ENCODE measurements at places on chromosomes 1 and 21.

- DNase-seq = no peak
Measured at GRCh38 chr1:13620825-13621224, 37.2 kb downstream of the PDPN start.

DNA sequence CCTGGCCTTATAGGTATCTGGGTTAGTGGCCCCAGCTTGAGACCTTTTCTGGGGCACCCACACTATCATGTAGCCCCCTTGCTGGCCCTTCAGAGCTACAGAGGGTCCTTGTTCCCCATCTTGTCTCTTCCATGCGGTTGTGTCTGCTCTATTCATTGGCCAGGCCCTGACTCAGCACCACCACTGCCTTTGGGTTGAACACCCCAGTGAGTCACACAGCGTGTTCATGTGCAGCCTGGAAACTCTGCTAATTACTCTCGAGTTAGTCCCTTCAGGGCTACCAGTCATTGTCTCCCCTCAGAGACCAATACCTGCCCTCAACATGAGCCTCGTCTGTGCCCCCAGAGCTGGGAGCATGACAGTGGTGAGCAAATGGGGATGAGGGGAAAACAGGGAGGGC is 28.2 kb upstream of the IKBKE start:
- no peak for DNase-seq

GRCh38 chr1:59266180-59266926 is 30.5 kb upstream of the FGGY start:
- DNase-seq = peak; percentile 4

DNA sequence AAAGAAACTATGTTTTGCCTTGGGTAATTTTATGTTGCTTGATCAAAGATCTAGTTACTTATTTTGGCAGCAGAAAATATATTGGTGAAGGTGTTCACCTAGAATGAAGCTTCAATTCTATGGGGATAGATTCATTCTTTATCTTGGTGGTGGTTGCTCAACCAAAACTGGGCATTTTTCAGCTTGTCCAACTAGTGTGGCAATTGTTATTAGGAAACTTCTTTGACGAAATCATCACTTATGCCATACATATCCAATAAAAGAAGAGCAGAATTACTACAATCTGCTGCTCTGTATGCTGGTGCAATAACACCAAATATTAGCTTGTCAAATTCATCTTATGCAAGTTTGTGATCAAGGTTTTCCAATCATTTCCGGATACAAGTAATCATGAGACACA is 26.8 kb upstream of the TMPRSS15 start:
- no peak for DNase-seq

GRCh38 chr1:184424945-184425344 is 38.1 kb downstream of the C1orf21 start:
- DNase-seq = no peak

GRCh38 chr1:232036181-232036933 is 409.8 kb downstream of the DISC1 start:
- no peak for DNase-seq

GRCh38 chr1:30375156-30375555 is 348.2 kb downstream of the MATN1 start:
- no peak for DNase-seq

DNA sequence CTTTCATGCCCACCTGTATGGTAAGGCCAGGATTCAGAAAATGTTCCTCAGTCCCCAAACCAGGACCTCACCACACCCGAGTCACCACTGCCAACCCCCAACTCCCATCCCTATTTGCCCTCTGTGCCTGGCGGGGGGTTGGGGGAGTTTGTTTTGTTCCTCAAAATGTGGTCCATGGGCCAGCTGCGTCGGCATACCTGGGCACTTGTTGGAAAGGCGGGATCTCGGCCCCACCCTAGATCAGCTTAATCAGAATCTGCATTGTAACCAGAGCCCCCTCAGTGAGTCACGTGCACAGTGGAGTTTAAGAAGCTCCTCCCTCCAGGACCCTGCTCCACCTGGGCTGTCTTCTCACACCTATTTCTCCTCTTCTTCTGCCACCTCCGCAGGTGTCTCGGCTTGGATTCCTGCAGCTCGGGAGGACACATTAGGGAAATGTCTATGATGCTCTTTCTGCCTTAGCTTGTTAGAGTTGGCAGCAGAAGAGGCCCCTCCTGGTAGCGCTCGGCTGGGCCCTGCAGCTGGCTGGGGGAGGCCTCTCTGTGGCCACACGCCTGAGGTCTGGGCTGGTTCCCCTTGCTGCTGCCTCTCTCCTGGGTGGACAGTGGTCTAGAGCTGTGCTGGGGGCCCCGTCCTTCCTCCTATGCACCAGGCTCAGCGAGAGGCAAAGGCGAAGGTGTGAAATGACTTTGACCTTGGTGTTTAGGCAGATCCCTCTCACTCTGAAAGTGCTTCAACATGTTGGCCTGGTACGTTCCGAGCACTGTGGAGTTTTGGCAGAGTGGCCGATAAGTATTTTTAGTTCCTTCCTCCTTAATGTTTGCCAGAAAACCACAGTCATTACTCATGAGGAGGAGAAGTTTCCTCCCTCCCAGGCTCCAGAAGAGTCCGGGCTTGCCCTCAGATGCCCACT is 41.8 kb upstream of the CAMTA1 start:
- no peak for DNase-seq

GRCh38 chr1:201505503-201505890 is 1.4 kb downstream of the CSRP1 start:
- no peak for DNase-seq

DNA sequence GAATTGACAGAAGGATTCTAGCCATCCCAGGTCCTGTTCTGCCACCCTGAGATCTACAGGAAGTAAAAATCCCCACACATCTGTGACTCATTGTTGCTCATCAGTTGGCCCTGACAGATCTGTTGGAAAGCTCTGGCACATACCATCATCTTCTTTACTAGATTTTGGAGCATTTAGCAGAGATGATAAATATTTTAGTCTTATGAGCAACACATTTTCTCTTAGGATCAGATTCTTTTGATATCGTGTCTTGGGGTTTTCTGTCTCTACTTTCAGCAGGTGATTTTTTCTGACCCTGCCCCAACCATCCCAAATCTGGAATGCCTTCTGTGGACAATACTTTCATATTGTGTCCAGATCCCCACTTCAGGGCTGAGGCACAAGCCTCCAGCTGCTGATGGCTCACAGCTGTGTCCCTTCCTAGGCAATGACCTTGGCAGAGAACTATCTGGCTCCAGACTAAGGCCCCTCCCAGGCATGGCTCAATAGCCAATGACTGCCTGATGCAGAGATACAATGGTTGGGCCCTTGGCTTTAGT is 102.8 kb downstream of the GDAP2 start:
- DNase-seq = no peak

GRCh38 chr1:225770561-225771248 is 6.9 kb upstream of the SRP9 start:
- no peak for DNase-seq

- DNase-seq = no peak
Measured at GRCh38 chr1:17577907-17578297, 38.4 kb downstream of the ARHGEF10L start.

DNA sequence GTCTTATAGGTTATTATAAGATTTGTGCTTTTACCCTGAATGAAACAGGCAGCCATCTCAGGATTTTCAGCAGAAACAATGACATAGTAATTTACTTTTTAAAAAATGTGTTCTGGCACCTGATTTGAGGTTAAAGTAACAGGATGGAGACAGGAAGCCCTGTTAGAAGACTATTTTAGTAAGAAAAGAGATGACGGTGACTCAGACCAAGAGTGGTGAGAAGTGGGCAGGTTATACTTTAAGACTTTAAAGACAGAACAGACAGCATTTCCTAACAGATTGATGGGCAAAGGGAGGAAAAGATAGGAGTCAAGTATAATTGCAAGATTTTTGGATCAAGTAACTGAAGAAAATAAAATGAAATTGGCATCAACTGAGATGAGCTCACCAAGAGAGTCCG is 436.8 kb upstream of the NR5A2 start:
- no peak for DNase-seq

GRCh38 chr21:28767523-28767922 is 225.2 kb downstream of the LTN1 start:
- DNase-seq = no peak

- no peak for DNase-seq
Measured at GRCh38 chr1:42206164-42206563, 41.6 kb upstream of the GUCA2A start.

DNA sequence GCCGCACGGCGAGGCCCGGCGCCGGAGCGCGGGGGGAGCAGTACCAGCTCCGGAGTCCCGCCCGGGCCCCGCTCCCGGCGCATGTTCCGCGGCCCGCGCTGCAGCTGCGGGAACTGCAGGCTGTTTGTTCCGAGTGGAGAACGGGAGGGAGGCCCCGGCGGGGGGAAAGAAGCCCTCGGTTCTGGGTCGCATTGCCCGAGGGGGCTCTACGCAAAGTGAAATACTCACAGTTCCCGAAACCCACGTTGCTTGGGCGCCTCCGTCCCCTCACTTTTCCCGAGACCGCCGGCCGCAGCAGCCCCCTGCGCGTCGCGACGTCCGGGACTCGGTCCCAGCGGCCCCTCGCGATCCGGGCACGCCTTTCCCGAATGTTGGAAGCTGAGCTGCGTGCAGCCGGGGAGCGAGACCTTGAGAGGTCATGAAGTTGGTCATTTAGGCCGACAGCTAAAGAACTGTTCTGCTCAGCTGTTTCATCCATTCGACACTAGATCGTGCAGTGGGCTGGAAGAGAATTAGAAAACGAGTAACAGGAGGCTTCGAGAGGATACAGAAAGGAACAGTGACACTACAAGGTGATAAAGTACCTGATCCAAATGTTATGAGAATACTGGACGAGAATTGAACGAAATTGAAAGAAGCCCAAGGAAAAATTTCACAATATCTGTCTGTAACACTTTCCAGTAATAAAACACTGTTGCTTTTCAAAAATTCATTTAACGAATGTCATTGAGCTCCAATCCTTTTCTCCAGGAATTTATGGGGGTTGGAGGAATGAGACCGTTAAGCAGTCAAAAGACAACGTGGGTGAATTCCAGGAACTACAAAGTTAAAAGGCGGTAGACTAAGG is 657 bp upstream of the LIN9 start:
- DNase-seq = no peak

DNA sequence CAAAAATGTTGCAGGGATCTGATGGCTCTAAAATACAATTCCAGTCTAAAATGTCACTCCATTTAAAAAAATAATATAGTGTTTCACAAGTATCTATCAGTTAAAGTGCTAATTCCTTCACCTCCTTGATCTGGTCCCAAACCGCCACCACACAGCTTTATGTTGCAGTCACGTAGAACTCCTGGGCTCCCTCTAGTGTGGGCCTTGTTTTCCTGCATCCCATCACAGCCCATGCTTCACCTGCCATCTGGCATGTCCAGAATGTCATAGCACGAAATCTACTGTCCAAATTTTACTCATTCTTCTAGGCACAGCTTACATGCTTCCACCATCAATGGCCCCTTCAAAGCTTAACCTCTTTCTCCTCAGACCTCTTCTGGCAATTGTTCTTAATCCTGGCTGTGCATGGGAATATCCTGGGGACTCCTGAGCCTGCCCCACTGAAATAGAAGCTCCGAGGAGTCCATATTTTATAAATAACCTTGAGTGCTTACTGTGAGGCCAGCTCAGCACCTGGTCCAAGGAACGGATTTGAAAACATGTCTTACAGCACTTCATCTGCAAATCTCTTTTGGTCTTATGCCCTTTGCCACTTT is 15.5 kb downstream of the FYB2 start:
- DNase-seq = no peak

GRCh38 chr1:61198554-61198953 is 116.2 kb downstream of the NFIA start:
- DNase-seq = no peak

DNA sequence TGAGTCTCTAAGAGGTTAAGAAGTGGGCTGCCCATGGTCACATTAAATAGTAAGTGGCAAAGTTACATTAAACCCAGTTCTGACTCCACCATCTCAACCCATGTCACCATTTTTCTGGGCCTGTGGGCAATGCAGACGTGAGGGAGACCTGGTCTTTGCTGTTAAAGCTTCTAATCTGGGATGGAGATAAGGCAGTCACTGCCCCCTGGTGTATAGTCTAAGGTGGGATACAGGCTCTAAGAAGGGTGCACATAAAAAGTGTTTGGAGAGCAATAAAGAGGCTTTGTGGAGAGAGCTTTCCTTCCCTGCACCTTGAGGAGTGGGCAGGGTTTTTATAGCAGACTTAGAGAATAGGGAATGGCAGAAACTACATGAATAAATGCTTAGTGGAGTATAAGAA is 141.3 kb downstream of the ROR1 start:
- DNase-seq = no peak

- peak; percentile 40 for DNase-seq
Measured at GRCh38 chr1:159921251-159921650, 4.1 kb downstream of the TAGLN2 start.

GRCh38 chr1:1966071-1966740 is 37.4 kb downstream of the CFAP74 start:
- no peak for DNase-seq

DNA sequence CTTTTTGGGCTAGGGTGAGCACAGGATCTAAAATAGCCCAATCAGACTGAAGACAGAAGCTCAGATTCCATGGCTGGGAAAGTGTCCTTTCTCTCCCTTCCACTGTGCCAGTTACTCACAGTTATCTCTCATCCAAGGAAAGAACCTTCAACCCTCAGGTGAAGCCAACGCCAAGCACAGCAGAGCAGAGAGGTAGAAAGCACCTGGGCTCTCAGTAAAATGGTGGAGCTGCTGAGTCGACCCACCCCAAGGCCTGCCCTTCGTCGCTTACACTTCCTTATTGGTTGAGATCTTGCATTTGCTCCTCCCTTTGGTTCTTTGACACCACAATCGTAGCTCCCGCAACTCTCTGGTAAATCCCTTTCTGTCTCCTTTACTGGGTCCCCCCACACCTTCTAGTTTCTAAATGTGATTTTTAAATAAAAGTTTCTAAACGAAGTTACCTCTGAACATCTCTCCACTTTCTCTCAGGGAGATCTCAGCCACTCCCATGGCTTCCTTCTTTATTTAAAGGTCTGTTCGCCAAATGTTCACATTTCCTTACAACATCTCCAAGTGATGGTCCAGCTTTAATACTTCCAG is 27.5 kb upstream of the SLC30A1 start:
- no peak for DNase-seq

DNA sequence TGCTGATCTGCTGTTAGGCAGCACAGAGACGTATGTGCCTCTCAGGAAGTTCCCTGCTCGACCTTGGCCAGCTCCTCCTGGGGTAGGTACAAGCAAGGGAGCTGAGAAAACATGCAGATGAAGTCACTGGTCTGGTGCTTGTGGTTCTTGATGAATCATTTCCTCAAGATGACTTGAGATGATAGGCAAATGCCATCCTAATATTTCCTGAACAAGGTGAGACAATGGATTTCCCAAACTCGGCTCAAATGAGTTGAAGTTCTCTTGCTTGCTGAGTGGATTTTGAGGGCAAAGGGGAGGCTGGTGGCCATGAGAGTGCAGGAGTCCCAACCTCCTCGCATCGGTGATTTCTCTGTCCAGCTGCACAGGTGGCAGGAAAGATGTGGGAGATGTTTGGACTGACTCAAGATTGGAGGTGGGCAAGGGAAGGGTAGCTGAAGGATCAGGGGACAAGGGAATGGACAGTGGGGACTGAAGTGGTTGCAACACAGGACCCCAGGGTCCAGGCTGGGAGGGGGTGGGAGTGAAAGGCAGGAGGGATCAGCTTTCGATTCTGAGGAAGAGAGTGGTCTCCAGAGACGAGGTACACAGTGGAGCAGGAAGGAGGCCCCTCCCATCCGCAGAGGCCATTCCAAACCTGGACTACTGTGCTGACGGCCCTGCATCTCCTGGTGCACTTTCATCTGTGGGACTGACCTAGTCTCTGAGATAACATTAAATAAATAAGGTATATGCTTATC is 63.9 kb downstream of the CAPN2 start:
- peak; percentile 31 for DNase-seq

GRCh38 chr1:162689745-162690671 is 57.7 kb downstream of the DDR2 start:
- DNase-seq = no peak

- no peak for DNase-seq
Measured at GRCh38 chr1:162372159-162373071, 4.2 kb downstream of the SPATA46 start.

- no peak for DNase-seq
Measured at GRCh38 chr1:21318714-21319159, 28.5 kb upstream of the ECE1 start.

Measured in CD4-positive, alpha-beta T cell treated with Interleukin-10 for 1 hour (primary cell).